ENCODE measurements at places on chromosomes 5 and 9.

GRCh38 chr5:41870627-41871048 lies 413 bp upstream of the OXCT1 start:
- DNase-seq, result no peak

DNA sequence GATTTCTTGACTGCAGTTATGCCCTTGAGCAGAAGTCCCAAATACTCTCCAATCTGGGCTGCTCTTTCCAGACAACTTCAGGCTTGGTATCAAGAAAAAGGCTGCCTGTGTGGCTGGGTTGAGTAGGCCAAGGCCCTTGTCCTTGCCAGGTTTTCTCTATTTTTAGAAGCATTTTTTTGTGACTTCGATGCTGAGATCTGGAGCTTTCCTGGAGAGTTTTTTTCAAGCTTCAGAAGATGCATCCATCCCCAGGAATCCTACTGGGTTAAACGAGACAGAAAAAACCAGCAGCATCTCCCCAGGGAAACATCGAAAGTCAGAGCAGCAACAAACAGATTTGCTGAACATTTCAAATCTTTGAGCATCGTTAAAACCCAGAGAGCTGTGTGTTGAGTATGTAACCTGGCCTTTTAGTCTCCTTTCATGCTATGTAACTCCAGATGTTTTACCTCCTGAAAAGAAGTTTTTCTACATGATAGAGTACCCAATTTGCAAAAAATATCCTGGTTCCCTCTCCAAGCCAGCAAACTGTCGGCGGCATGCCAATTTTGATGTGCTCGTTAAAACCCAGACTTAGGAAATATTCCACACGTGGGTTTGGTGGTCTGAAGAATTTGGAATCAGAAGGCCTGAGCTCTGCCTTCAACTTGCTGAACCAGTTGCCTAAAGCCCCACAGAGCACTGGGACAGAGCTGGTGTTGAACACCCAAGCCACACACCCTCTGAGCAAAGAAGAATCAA lies 98.1 kb upstream of the ALDH1B1 start:
- DNase-seq, result no peak

DNA sequence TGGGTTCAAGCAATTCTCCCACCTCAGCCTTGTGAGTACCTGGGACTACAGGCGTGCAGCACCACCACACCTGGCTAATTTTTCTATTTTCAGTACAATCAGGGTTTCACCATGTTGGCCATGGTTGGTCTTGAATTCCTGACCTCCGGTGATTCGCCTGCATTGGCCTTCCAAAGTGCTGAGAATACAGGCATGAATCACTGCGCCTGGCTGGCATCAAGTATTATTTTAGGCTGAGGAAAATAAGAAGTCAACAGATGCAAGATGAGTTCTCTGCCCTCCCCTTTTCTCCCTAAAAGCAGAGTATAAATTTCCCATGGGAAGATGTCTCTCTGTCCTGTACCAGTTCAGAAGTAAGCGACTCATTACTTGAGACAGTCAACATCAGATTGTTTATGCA lies 71.5 kb downstream of the ELAVL2 start:
- DNase-seq, result no peak

DNA sequence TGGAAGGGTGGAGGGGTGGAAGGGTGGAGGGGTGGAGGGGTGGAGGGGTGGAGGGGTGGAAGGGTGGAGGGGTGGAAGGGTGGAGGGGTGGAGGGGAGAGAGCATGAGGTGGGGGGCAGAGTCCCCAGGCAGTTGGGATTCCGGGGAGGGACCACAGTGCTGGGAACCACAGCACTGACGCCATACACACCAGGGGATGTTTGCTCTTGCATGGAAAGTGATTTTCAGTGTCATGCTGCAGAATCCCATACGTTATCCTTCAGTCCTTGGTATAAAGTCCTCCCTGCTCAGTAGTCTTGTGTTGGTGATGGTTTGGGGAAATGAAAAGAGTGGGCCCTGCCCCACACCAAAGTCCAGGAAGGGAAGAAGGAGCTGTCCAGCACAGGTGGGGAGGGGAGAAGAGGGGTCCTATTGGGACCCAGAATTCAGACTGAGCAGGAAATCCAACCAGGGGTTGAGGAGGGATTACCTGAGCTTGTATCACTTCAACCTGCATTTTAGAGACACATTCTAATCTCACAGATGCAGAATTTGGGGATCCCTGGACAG lies 5.5 kb upstream of the FIBCD1 start:
- no peak for DNase-seq

DNA sequence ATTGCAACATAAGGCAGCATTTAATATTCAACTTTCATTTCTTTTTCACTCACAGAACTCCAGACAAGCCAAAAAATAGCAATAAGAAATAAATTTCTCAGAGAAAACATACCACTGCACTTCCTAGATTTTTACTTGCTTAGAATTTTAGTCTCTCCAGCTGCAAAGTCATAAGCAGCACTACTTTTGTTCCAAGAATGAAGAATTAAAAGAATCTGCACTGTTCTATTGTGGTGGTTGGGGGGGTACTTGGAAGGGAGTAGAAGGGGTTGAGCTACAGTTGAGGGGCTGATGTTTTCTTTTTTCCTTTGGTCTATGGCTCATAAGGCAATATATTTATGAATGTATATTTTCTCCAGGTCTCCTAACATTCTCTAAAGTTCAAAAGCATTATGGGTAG lies 144.5 kb downstream of the KIAA0825 start:
- DNase-seq, result no peak

DNA sequence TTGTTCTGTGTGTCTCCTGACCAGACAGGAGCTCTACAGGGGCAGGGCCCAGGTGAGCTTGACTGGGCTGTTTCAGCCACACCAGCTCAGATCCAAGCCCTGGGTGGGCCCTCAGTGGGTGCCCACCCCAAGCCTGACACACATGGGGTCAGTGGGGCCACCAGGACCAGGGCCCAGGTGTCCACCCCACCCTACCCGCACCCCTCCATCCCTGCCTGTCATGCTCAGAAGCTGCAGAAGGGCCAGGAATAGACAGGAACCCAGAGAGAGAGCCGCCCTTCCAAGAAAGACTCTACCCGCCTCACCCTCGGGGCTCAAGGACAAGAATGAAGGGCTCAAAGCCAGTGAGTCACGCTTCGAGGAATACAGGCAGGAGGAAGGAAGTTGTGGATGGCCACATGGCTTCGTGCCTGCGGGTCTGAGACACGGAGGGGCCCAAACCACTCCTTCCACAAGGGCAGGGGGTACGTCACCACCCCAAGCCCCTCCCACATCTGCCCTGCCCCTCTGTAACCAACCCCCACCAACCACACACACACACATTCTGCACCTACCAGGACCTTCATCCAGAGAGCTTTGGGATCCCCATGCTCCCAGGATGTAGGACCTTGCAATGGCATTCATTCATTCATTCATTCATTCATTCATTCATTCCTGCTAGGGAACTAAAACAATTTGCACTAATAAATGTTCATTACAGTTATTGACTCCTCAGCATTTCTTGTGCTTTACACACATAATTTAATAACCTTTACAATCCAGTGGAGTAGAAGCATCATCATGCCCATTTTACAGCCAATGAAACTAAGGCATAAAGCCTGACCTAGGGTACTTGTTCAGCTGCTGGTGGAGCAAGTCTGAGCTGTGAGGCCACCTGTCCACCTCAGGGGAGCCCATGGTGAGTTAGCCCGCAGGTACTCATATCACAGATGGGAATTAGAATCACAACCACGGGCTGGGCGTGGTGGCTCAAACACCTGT lies 55.9 kb upstream of the STXBP1 start:
- peak; percentile 25 for DNase-seq

GRCh38 chr5:144308906-144309670 lies 138.4 kb downstream of the KCTD16 start:
- no peak for DNase-seq

- no peak for DNase-seq
Measured at GRCh38 chr5:149154650-149155049, 13.4 kb downstream of the ABLIM3 start.

DNA sequence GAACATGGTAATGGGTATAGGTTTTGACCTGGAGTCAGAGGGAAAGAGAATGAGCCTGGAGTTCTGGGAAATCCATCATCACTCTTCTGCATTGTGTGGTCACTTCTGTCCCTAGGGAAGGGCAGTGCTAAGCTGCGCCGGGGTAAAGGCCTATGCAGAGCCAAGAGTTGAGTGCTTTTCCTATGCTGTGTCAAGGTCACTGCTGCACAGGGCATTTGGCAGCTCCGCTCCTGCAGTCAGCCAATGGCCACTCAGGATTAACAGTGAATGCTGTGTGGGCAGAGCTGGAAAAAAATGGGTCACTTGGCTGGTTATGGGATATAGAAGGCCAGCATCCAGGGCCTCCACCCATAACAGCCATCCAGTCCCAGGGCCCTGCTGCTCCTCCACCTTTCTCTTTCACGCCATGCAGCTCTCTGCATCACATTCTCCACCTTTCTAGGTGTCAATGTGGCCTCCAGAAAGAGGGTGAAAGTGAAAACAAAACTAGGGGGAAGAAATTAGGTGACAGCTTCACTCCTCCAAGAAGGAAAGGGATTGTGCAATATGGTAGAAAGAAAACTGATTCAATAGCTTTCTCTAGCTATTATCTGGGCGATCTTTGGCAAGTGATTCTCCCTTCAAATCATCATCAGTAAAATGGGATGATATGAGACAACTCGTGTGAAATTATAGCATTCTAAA lies 279.3 kb upstream of the ANKRD55 start:
- DNase-seq, result no peak

DNA sequence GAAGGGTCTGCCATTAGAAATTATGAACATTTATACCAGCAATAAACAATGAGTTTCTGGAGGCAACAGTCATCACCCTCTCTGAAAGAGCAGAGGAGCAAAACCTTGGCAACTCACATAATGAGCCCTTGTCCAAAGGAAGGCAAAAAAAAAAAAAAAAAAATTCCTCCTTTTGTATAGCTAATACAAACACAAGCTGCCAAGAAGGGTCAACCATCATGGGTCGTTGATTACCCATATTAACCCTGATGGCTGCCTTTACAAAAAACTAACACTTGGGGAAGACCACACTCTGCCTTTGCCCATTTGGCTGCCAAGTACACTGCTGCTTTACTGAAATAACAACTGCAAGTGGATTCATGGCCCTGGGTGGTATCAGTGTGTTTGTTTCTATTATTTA lies 272.7 kb downstream of the ADAMTSL1 start:
- no peak for DNase-seq

DNA sequence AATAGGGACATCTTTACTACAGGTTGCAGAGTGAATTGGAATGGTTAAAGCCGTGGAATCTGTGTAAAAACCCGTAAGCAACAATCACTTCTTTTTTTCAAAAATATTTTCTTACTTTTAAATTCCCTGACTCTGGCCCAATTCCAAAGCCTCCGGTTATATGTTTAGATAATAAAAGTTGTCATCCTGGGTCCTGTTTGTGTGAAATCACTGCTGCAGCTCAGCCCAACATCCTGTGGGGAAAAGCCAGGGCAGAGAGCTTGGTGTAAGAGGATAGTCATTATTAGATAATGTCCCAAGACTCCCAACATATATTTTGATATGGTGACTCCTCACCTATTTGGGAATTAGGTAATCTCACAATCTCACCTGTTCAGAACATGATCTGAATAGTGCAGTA lies 586.0 kb upstream of the BRINP1 start:
- DNase-seq, result no peak

DNA sequence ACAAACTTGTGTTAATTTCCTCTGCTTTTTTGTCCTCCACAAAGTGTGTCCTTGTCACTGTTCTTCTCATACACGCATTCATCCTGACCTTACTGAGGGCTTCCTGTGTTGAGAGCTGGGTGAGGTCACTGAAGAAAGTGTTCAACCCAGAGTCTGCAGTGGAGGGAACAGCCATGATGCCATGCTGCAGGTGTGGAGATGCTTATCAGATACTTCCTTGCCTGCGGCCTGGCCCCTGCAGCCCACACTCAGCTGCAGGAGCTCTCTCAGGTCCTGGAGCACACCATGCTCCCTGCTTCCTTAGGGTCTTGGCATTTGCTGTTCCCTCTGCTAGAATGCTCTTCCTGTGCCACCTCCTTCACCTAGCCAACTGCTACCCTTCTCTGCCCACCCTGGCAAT lies 108.1 kb upstream of the SPRY4 start:
- DNase-seq, result peak; percentile 17

DNA sequence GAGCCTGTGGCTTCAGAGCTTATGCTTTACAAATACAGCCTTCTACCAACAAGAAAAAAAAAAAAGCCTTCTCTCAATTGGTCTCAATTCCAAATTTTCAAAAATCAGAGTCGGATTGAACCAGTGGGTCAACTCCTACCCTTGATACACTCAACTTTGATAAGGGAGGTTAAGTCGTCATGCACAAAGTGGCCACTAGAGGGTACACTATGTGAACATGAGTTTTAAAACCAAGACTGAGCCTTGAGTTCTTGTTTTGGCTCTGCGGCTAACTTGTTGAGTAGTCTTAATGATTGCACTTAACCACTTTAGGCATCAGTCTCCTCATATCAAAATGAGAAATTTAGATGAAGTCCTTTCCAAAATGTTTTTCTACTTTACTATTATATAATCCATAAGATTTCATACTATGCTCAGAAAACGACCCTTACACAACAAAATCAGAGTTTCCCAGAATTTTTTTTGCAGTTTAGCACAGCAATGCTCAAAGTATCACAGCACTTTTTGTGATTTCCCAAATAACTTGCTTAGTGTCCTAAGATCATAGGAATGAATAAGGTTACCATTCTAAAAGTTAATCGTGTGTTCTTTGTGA lies 92.9 kb upstream of the MTAP start:
- peak; percentile 18 for DNase-seq

- DNase-seq, result no peak
Measured at GRCh38 chr9:115439641-115440040, 321.7 kb upstream of the TNC start.

DNA sequence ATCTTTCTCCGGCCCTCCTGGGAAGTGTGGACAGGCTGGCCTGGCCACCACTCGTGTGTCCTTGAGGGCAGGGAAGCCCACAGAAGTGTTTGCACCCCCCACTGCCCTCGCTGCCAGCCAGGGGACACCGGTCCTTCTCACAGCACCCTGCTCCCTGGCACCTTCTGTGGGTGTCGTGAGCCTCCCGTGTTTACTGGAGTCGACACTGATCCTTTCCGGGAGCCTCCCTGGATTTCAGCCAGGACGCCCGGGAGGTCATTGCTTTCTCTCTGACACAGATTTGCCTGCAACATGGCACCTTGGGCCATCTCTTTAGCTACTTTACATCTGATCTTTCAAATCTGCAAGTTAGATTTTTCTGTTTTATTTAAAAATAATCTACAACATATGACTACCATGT lies 120.4 kb upstream of the CACNA1B start:
- DNase-seq, result no peak

DNA sequence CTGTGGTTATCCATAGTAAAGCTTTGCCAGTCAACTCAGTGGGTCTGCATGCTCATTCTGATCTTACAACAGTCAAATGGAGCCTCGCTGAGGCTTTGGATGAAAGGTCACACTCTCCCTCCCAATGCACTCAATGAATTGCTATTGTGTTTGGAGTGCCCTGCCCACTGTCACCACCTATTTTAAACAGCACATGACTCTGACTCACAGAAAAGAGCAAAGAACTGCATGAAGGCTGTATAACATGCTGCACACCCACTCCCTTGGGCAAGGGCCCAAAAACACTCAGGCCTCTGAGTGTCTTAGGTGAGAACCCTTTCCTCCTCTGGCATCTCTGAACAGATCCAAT lies 118.7 kb upstream of the CCDC112 start:
- no peak for DNase-seq

GRCh38 chr5:41834506-41834905 lies 35.7 kb downstream of the OXCT1 start:
- DNase-seq, result no peak

- no peak for DNase-seq
Measured at GRCh38 chr5:116382874-116383266, 191.8 kb downstream of the SEMA6A start.

Data from stimulated activated CD8-positive, alpha-beta memory T cell treated with anti-CD3 and anti-CD28 coated beads, Interleukin-4, amount 100 ng/mL, for 1 hour (primary cell).